ENCODE measurements at places on chromosomes 2 and 18.

- no peak for DNase-seq
Measured at GRCh38 chr18:31666055-31666454, 18.3 kb downstream of the B4GALT6 start.

- DNase-seq, result no peak
Measured at GRCh38 chr2:221710744-221711143, 138.6 kb upstream of the EPHA4 start.

DNA sequence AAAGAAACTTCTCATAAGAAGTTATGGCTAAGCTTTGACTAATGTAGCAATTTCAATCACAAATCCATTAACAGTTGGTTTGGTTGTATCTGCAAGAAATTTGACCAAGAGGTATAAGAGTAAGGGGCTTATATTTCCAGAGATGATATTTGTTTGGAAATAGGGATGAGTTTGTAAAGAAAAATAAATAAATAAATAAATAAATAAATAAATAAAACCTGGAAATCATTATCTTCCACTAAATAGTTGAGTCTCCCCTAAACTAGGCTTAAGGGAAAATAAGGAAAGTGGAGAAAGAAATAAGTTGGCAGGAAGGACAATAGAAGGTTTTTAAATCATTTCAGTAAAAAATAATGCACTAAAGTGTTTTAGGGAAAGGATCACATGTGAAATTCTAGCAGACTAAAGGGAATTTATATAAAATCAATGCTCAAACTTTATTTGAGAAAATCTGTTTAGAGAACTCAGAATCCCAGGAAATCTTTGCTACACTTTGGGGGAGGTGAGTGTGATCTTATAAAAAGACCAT, 23.5 kb upstream of the SCN7A start:
- DNase-seq, result no peak

DNA sequence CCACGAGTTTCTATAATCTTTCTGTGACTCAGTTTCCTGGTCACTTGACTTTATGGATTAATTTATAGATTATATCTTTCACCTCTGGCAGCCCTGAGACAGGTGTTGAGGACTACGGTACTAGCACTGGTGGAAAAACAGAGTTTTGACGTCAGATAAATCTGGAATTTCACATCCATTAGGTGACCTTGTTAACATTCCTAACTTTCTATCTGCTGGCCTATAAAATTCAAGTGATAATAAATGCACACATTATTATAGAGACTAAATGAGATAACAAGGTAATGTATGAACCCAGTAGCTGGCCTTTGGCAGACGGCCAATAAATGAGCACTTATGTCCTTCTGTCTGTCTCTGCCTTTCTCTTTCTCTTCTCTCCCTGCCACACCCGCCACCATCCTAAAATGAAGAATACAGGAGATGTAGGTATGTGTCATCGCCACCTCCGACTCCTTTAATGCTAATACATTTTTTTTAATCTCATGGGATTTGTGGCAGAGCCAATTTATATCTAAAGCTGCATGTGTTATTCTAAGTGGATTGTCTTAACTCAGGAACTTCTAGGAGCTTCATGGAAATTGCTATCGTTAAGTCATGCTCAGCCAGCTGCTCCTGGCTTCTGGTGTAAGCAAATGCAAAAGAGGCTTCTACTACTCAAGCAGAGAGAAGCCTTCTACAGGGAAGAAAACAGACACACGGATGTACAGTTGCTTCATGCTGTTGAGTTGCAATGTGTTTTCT, 2.3 kb downstream of the TM4SF20 start:
- DNase-seq, result no peak

- DNase-seq, result no peak
Measured at GRCh38 chr2:240341064-240341463, 94.4 kb upstream of the GPC1 start.

- DNase-seq, result no peak
Measured at GRCh38 chr2:175730050-175730449, 272.0 kb downstream of the LNPK start.

DNA sequence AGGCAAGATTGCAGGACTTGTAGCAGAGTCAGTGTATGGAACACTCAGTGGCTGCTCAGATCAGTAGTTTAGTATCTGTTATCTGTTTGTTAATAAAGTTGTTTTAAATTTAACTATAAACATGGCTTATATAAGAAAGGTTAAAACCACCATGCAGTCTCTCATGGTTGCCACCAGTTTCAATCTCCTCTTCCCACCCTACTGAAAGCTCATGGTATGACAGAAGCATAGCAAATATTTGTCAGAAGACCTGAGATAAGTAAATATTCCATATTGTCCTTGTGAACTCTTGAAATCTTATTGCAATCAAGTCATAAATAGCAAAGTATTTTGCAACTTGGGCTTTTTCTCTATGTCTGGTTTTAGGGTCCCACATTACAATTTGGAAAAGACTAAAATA, 2.1 kb upstream of the COL5A2 start:
- DNase-seq, result no peak

- no peak for DNase-seq
Measured at GRCh38 chr2:37365669-37366068, 21.2 kb downstream of the QPCT start.

DNA sequence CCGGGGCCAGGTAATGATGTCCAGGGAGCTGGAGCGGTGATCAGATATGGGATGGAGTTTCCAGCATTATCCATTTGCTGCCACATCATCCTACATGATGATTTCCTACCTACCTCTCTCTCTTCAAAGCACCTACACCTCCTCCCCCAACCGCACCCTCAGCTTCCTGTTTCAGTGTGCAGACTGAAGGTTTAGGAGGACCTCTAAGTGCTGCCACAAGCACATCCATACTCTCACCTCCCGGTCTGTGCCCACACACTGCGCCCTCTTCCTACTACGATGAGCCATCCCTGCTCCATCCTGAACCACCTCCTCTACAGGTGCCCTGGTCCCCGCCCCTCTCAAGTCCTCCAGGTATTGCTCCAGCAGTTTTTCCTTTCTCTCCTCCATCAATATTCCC, 123.7 kb downstream of the ALPK2 start:
- DNase-seq, result no peak

DNA sequence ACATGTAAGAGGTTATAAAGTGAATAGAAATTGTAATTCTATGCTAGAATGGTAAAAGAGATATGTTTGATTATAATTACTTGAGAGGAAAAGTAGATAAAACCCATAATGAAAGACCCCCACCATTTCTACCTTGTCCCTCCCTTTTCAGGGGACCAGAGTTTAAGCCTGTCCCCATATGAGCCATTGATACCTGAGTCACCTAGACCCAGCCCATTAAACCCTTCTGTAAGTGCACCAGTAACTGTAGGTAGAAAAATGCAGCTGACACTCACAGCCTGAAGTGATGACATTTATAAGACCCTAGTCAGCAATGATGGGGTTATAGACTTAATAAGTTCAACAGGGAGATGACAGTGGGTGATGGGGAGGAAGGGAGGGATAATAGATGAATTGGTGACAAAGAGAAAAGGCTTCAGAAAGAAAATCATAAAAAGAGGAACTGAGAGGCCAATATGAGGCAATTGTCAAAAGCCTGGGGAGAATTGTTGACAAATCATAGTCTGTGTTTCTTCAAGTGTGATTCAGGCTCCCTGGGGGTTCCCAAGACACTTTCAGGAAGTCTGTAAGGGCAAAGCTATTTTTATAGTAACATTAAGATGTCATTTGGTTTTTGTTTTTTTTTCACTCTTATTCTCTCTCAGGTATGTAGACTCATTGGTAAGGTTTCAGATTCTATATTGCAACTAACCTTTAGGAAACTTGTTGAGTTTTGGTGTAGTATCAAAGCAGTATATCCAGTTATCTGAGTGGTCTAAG, 544.2 kb downstream of the SATB2 start:
- DNase-seq, result no peak

DNA sequence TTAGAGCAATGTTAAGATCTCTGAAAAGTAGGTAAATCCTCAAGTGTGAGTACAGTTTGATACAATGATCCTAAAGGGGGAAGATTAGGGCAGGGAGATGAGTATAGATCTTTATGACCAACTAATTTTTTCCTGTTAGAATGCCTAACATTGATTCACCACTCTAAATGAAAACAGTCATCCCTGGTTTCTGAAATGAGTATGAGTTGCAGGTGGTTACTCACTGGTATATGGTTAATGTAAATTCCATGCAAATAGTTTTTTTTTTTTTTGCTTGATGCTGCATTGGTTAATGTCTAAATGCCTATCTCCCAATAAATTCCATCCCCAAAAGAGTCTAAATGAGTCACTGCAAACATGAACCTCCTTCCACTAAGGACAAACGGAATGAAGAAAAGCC, 55.0 kb upstream of the SERPINB2 start:
- no peak for DNase-seq

- no peak for DNase-seq
Measured at GRCh38 chr2:226198956-226199355, 600.7 kb downstream of the IRS1 start.

DNA sequence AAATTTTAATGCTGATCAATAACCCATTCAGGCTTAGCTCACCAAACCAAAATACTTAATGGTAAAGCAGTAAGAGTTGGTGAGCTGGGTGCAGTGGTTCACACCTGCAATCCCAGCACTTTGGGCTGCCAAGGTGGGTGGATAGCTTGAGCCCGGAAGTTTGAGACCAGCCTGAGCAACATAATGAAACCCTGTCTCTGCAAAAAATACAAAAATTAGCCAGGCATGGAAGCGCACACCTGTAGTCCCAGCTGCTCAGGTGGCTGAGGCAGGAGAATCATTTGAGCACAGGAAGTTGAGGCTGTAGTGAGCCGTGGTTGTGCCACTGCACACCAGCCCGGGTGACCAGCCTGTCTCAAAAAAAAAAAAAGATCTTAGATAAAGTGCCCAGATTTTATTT, 35.7 kb upstream of the MPP4 start:
- DNase-seq, result peak; percentile 21

All from NCI-H2171 (cell line).